ENCODE measurements at places on chromosomes 1 and 21. TPM values are rescaled to one million over a fixed set of nuclear protein-coding genes. Genes with fewer than 3 reads are reported as not detected.
A peak's percentile ranks its signal among the peaks of the same experiment; 100 is the strongest.

CFAP45 gene
- 1.3 TPM for total RNA-seq

SEMA4A gene
- total RNA-seq: 4.2 TPM

SPATA45 gene
- total RNA-seq: not detected

RNF220 gene
- 91.6 TPM for total RNA-seq

ENSA gene
- 139 TPM for total RNA-seq

ADAMTS4 gene
- 12.6 TPM for total RNA-seq

DNA sequence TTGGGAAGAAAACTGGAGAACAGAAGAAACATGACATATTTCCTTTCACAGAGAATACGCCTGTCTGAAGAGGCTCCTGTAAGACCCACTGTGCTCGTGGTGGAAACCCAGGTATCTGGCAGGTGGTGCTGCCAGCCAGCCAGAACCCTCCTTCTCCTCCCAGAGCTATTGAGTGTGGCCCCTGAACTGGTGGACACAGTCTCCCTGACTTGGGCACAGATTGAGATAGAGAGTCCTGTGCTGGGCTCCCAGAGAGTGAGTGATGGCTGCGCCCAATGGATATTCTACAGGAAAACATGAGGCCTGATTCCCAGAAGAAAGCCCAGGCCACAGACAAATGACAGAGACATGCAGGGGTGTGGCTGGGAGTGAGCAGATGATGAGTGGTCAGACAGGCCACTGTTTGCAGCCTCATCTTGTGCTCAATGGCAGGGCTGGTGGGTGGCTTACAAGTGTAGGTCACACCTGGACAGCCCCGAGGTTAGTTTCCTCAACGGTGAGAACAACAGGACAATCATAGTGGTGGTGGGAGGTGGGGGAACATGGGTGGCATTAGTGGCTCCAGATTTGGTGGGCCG lies 127.9 kb downstream of the PTPRU start:
- no peaks in the 10 kb centered on the region for H3K4me1 ChIP-seq
- H3K27me3 ChIP-seq: no peaks in the 10 kb centered on the region
- no peak overlapping the region for H3K4me3 ChIP-seq
- DNase-seq: no peak
- H3K27ac ChIP-seq: no peak overlapping the region
- H3K36me3 ChIP-seq: no peaks in the 10 kb centered on the region

- no peaks in the 10 kb centered on the region for H3K27me3 ChIP-seq
- DNase-seq: no peak
- H3K4me3 ChIP-seq: peak overlapping the region; percentile 64
- H3K27ac ChIP-seq: peak overlapping the region; percentile 65
- H3K36me3 ChIP-seq: no peaks in the 10 kb centered on the region
- no peaks in the 10 kb centered on the region for H3K4me1 ChIP-seq
Observed at GRCh38 chr1:33081554-33082305, 777 bp downstream of the AZIN2 start.

DNA sequence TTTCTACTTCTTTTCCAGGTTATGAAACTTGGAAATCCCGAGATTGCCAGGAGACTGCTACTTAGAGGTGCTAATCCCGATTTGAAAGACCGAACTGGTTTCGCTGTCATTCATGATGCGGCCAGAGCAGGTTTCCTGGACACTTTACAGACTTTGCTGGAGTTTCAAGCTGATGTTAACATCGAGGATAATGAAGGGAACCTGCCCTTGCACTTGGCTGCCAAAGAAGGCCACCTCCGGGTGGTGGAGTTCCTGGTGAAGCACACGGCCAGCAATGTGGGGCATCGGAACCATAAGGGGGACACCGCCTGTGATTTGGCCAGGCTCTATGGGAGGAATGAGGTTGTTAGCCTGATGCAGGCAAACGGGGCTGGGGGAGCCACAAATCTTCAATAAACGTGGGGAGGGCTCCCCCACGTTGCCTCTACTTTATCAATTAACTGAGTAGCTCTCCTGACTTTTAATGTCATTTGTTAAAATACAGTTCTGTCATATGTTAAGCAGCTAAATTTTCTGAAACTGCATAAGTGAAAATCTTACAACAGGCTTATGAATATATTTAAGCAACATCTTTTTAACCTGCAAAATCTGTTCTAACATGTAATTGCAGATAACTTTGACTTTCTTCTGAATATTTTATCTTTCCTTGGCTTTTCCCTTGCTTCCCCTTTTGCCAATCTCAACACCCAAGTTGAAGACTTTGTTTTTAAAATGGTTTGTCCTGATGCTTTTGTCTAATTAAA lies 4.0 kb downstream of the CDKN2C start:
- no peaks in the 10 kb centered on the region for H3K27me3 ChIP-seq
- no peaks in the 10 kb centered on the region for H3K36me3 ChIP-seq
- H3K4me3 ChIP-seq: peak overlapping the region; percentile 22
- H3K27ac ChIP-seq: peak overlapping the region; percentile 100
- DNase-seq: no peak
- peaks cover 9% of the 10 kb centered on the region for H3K4me1 ChIP-seq

- DNase-seq: no peak
- no peaks in the 10 kb centered on the region for H3K27me3 ChIP-seq
- H3K36me3 ChIP-seq: no peaks in the 10 kb centered on the region
- H3K4me1 ChIP-seq: no peaks in the 10 kb centered on the region
Observed at GRCh38 chr21:45839274-45839673, 142.3 kb upstream of the COL6A1 start.

GRCh38 chr1:179807691-179808485 lies 64.8 kb downstream of the FAM163A start:
- no peaks in the 10 kb centered on the region for H3K36me3 ChIP-seq
- H3K4me3 ChIP-seq: no peak overlapping the region
- H3K4me1 ChIP-seq: no peaks in the 10 kb centered on the region

DNA sequence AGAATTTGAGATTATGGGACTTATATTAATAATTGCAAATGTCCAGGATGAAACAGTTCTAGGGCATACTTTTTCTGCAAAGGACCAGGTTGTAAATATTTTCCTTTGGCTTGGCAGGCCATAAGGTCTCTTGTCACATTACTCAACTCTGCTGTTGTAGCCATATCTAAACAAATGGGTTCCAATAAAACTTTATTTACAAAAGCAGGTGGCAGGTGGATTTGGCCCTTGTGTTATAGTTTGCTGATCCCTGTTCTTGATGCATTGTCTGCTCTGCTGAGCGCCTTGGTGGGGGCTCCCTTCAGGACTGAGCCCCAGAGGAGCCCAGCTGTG lies 258.5 kb downstream of the FOXD2 start:
- no peak overlapping the region for H3K27ac ChIP-seq
- H3K27me3 ChIP-seq: no peaks in the 10 kb centered on the region
- no peaks in the 10 kb centered on the region for H3K4me1 ChIP-seq
- no peak for DNase-seq

All from right atrium auricular region (tissue), 2 donors.